NCI-H69 (cell line): ENCODE measurements at places on chromosomes 13 and 19.

DNA sequence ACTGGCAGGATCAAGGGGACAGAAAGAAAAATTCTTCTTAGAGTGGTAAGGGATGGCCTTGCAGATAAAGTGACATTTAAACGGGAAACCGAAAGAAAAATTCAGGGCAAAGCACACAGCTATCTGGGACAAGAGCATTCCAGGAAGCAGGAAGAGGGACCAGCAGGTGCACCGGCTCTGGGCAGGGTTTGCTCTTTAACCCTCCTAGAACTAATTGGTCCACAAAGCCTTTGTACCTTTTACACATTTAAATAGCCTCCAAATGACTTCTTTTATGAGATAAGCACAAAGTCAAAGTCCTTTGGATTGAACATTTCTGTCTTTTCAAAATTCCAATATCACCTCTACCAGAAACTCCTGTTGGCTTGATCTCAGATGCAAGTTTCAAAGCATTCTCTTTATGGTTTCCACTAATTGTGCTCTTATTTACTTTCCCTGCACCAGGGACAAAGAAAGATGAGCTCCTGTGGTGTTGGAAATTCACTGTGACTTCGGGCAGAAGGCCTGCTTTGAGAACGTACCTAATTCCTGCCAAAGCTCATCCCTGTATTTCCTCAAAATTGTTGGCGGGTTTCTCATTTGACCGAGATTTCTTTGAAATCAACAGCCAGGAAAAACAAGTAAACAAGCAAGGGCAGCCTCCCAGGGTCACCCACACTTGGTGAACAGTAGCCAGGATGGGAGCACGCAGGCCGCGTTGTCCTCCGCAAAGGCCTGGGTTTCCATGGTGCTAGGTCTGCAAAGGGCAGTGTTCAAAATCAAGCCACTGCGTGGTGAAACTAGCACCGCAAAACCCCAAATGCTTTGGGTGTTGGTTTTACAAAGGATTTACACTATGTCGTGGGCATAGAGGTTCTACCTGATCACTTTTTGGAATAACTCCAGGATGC lies 98.6 kb downstream of the IRS2 start:
- DNase-seq: peak; percentile 74

DNA sequence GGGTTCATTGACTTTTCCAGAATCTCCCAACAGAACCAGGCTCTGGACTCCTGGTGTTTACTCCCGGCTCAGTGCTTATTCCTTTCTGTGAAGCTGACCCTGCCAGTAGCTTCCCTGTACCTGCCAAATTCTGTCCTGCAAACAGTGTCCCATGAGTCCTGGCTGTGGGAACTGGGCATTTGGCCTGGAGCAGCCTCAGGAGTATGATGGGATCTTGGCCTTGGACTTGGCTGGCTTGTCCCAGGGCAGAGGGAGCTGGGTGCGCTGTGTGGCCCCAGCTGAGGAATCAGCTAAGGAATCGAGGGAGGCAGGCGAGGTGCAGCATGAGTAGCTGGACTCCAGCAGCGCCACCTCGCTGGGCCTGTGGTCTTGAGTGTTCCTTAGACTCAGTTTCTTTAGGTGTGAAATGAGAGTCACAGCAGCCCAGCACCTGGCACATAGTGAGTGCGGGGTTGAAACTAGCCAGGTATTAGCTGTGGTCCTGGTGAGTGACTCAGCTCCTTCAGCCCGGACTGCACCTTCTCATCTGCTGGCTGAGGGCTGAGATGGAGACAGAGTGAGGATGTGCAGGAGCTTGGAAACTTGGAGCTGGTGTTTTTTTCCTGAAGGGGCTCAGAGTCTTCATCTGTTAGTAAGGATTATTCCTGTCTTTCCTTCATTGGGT lies 10.4 kb downstream of the CLASRP start:
- DNase-seq: no peak

GRCh38 chr13:50353651-50354415 lies 338.6 kb downstream of the KCNRG start:
- DNase-seq: no peak

DNA sequence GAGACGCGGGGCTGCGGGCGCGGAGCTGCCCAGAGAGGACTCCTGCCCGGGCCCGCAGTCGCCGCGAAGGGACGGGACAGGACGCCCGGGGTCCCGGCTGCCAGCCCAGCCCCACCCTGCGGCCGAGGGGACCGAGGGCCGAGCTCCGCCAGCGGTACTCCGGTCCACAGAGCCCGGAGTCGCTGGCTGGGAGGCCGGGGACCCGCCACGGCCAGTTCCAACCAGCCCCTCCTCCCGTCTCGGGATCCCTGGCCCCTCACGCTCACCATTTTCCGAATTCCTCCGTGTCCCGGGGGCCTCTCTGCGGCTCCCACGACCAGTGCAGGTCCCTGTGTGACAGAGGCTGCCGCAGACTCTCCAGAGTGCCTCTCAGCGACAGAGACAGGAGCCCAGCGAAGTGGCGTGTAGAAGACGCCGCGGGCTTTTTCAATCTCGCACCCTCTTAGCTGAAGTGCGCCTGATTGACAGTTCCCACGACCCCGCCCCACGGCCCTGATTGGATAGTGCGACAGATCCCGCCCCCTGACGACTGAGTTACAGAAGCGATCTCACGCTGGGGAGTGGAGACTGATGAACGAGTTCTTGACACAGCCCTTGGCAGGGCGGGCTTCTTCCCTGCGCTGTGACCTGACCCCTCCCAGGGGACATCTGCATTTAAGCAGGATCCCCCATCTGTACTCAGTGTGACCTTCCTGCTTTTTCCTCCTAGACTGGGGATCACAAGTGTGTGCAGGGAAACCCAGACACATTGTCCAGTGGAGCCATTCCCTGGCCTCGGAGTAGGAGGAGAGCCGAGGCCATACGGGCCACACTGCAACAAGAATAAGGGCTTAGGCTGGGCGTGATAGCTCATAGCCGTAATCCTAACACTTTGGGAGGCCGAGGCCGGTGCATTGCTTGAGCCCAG lies 44.0 kb downstream of the ZNF823 start:
- peak; percentile 97 for DNase-seq

- DNase-seq: peak; percentile 3
Observed at GRCh38 chr13:77429320-77430142, 102.6 kb upstream of the MYCBP2 start.
